ENCODE measurements at places on chromosomes 1 and 21. TPM values are rescaled to one million over a fixed set of nuclear protein-coding genes. Genes with fewer than 3 reads are reported as not detected.

The CD1B gene
- not detected for total RNA-seq

The SLC44A5 gene
- 8.7 TPM for total RNA-seq

The TEX38 gene
- not detected for total RNA-seq

The BTBD8 gene
- total RNA-seq: 4.0 TPM

The ZNF648 gene
- total RNA-seq: not detected

The FAM131C gene
- total RNA-seq: 0.11 TPM

The PTGFR gene
- 0.09 TPM for total RNA-seq

The FMO2 gene
- total RNA-seq: not detected

The RXFP4 gene
- total RNA-seq: not detected

The LCE5A gene
- not detected for total RNA-seq

The ADAMTS5 gene
- 2.9 TPM for total RNA-seq

The UTS2 gene
- not detected for total RNA-seq

The PPM1J gene
- total RNA-seq: 0.43 TPM

Data from dermis lymphatic vessel endothelial cell (primary cell).